Stimulated activated CD8-positive, alpha-beta memory T cell treated with anti-CD3 and anti-CD28 coated beads, Interleukin-7, amount 100 ng/mL, for 24 hours (primary cell): ENCODE measurements at places on chromosomes 6 and 20.

GRCh38 chr6:6002005-6002847 lies 4.5 kb downstream of the NRN1 start:
- no peak for DNase-seq

GRCh38 chr6:114042267-114043016 lies 71.5 kb upstream of the HDAC2 start:
- no peak for DNase-seq

- no peak for DNase-seq
These were observed 101.9 kb upstream of the NAA20 start for GRCh38 chr20:19915111-19915798.

GRCh38 chr6:53162606-53163005 lies 14.0 kb upstream of the GCM1 start:
- no peak for DNase-seq
